Astrocyte of the spinal cord (primary cell): ENCODE measurements at places on chromosomes 13 and 19.

DNA sequence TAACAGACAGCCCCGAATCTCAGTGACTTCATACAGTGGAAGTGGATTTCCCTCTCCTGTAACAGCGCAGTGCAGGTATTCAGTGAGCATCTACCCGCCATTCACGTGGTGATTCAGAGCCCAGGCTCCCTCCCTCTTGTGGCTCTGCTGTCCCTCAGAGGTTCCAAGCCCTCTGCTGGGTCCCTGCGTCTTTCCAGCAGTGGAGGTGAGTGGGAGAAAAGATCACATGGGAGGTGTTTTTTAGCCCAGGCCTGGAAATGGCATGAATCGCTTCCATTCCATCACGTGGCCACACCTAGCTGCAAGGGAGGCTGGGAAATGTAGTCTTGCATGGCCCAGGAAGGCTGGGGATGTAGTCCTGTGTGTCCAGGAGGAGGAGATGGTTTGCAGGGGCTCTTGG, 61.4 kb downstream of the DPF1 start:
- DNase-seq, result no peak

GRCh38 chr13:67023130-67023876, 206.8 kb downstream of the PCDH9 start:
- peak; percentile 96 for DNase-seq

GRCh38 chr19:50311723-50312635, 17.2 kb downstream of the KCNC3 start:
- no peak for DNase-seq

GRCh38 chr19:56350416-56351045, 35.9 kb upstream of the ZSCAN5A start:
- peak; percentile 46 for DNase-seq

DNA sequence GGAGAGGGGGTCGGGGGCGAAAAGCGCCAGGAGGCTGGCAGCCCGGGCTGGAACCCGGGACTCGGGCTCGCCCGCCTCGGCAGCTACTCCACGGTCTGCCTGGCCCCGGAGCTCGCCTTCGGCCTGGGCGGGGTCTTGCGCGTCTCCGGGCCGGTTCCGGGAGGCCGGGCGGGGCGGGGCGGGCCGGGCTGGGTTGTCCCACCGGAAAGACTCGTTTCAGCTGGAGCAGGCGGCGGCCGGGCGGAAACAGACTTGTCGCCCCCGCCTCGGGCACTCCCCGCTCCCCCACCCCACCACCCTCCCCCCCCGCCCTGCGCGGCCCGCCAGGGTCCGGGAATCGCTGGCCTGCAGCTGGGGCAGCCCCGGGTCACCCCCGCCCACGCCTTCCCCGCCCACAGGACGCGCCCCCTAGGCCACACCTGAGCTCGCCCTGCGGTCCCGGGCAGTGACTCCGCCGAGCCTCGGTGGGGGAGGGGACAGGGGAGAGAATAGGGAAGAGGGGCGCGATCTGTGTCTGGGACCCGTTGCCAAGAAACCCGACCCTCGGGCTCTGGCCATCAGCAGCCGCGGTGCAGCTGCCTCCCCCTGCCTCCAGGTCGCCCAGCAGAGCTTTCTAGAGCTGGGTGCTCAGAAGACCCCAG, 109.4 kb downstream of the KCTD15 start:
- DNase-seq, result no peak

DNA sequence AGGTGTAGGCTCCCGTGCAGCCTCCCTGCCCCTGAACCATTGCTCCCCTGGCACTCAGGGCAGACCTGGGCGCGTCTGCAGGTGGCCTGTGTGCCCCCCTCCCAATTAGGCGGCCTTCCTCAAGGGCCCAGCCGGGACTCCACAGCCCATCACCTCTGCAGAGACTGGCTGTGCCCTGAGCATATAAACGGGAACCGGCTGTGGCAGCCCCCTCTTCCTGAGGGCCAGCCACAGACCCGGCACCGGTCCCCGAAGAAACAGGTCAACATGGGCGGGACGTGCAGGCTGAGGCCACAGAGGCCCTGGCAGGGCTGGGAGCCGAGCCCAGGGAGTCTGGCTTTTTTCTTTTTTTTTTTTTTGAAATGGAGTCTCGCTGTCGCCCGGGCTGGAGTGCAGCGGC, 12.0 kb downstream of the PIAS4 start:
- no peak for DNase-seq

- no peak for DNase-seq
These were observed 358.6 kb downstream of the TDRD3 start for GRCh38 chr13:60755380-60756163.

DNA sequence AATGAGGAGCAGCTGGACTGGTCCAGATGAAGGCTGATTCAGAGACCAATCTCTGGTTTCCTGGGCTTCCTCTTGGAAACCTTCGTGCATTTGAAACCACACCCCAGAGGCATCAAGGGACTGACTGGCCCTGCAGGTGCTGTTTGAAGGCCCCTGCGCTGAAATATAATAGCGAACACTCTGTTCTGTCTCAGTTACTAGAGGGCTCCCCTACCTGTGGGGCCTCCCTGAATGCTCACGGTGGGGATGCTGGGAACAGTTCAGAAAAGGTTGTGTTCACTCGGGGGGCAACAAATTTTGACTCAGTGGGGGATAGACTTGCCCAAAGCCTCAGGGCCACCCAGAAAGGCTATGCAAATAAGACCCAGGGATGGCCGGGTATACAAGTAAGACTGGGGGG, 6.4 kb downstream of the CCDC8 start:
- no peak for DNase-seq

- DNase-seq, result no peak
These were observed 41.9 kb upstream of the SERPINE3 start for GRCh38 chr13:51297556-51297955.

GRCh38 chr19:20325151-20325550, 158.1 kb downstream of the ZNF486 start:
- no peak for DNase-seq

DNA sequence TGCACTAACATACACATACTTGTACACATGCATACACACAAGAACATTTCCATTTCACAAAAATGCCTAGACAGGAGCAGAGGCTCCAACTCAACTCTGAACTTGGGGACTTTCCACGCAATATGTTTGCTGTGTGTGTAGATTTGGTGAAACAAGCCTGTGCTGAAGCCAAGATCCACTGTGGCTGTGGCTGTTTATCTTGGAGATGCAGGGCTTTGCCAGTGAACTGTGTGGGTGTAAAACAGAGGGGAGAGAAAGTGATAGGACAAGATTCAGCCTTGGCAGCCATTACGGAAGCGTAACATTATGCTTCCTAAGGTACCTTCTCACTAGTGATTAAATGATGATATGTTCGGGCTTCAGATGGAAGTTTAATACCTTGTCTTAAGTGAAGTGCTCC, 73.2 kb upstream of the MBNL2 start:
- no peak for DNase-seq

DNA sequence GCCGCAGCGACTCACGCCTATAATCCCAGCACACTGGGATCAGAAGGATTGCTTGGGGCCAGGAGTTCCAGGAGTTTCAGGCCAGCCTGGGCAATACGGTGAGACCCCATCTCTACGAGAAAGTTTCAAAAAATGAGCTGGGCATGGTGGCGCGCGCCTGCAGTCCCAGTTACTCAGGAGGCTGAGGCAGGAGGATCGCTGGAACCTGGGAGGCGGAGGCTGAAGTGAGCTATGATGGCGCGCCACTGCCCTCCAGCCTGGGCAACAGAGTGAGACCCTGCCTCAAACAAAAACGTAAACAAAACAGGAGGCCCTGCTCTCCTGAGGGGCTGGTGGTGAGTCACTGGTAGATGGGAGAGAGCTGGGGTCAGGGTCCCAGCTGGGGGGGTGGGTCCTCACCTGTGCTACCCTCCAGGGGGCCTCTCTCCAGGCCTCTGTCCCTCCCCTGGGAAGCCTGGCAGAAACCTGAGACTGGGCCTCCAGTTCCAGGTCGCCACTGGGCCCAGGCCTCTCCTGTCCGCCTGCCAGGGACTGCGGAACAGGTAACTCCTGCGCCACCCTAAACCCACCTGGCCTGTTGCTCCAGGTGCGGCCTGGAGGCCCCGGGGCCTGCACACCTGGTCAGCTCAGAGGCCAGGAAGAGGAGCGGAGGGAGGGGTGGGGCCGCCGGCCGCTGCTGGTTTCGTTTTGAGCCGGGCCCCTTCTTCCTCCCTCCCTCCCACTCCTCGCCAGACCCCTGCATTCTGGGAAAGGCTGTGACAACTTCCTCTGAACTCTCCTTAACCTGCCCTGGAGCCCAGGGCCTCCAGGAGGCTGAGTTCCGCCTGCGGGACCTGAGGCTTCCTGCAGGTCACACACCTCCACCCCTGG, 17.2 kb upstream of the ZBTB7A start:
- DNase-seq, result no peak

DNA sequence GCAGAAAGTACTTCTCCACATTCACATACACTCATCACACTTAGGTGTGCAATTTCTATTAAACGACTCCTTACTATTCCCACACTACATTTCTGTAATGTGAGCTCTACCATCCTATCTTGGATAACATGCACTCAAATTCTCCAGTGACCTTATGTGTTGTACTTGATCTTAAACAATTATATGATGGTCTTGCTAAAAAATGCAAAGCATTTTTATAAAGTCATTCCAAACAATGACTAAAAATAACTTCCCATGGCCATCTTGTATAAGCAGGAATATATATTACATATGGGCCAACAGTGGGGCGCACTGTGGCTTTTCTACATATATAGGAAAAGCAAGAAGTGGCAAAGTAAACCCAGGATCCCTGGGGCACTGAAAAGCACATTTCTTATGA, 155.5 kb downstream of the FLT1 start:
- peak; percentile 44 for DNase-seq

DNA sequence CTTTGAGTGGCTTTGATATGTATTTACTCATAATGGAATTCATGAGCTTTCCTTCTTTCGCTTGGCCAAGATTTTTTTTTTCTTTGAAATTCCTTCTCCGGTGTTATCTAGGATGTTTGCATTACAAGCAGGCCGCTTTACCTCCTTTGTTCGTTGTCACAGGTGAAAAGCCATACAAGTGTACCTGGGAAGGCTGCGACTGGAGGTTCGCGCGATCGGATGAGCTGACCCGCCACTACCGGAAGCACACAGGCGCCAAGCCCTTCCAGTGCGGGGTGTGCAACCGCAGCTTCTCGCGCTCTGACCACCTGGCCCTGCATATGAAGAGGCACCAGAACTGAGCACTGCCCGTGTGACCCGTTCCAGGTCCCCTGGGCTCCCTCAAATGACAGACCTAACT, 16.7 kb downstream of the KLF5 start:
- no peak for DNase-seq

- no peak for DNase-seq
These were observed 558 bp upstream of the PPAN start for GRCh38 chr19:10105509-10106099.

DNA sequence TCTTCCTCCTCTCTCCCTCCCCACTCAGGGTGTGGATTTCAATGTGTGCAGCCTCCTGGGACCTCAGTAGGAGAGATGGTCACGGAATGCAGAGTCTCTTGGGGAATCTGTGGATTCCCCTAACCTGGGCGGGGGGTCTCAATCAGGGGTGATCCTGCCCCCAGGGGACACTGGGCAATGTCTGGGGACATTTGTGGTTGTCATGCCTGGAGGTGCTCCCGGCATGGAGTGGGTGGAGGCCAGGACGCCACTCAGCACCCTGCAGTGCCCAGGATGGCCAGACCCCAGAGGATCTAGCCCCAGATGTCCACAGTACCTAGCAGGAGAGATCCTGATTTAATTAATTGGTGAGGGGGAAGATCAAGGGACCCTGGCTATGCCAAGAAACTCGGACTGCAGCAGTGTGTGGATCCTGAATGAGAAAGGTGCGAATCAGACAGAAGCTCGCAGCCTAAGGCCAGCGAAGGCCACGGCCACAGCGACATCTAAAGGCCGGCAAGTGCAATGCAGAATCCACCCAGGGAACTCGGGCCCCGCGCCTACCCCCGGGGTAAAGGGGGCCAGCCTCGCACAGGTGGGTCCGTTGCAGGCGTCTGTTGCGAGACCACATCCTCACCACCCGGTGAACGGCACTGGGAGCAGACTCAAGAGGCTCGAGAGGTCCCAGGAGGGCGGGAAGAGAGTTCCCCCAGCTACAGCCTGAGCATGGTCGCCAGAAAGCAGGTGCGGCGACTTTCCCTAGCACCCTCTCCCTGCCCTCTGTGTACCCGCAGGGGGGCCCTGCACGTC, 88.8 kb downstream of the GNG7 start:
- no peak for DNase-seq

GRCh38 chr13:41774605-41775218, 186.2 kb downstream of the VWA8 start:
- no peak for DNase-seq

GRCh38 chr13:98476538-98476966, 100.4 kb downstream of the STK24 start:
- peak; percentile 87 for DNase-seq

GRCh38 chr13:100039740-100040139, 49.2 kb upstream of the PCCA start:
- peak; percentile 14 for DNase-seq

DNA sequence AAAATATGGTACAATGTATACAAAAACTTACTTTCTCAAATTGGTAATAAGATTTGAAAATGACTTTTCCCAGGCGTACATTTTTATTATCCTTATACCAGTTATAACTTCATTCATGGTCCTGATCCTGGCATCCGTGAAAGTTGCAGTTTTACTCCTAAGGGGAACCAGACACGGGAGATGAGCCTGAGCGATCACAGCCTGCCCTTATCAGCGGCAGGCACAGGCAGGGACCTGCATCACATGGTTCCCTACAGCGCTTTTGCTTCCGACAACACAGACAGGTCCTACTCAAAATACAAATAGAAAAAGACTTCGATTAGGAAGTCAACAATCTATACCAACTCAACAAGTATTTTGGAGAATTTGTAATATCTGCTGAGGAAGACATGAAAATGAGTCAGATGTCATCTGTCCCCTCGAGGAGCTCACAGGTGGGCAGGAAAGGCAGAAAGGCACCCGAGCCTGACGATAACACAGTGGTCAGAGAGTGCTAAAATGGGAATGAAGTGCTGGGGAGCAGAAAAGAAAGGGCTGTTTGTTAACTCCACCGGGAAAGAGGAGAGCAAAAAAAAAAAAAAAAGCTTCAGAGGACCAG, 93.4 kb downstream of the ABCC4 start:
- no peak for DNase-seq

DNA sequence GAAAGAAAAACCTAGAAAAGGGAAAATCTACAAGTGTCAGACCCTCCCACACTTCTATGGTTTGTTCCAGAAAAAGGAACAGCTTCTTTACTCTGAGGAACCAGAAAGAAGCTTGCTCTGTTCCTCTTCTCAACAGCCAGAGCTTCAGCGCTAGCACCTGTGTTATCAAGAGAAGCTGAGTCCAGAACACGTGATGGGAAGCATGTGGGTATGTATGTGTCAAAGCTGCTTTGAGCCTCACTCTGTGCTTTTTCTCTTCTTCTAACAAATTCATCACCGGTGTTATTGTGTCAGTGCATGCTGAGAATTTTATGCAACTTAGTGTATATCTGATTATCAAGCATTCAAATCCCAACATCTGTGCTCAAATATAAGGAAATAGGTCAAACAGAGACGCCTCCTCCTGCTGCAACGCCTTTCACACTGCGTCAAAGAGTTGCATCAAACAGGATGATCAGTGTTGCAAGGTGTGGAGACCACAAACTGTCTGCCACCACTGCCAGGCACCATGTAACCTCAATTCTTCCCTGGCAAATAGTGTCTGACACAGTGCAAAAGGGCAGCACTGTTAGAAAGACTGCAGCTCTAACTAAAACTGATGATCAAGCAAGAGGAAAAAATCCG, 83.9 kb downstream of the LRRC63 start:
- DNase-seq, result no peak
